Foreskin keratinocyte (primary cell): ENCODE measurements at places on chromosomes 6 and 20. TPM values are rescaled to one million over a fixed set of nuclear protein-coding genes. Genes with fewer than 3 reads are reported as not detected.

DNA sequence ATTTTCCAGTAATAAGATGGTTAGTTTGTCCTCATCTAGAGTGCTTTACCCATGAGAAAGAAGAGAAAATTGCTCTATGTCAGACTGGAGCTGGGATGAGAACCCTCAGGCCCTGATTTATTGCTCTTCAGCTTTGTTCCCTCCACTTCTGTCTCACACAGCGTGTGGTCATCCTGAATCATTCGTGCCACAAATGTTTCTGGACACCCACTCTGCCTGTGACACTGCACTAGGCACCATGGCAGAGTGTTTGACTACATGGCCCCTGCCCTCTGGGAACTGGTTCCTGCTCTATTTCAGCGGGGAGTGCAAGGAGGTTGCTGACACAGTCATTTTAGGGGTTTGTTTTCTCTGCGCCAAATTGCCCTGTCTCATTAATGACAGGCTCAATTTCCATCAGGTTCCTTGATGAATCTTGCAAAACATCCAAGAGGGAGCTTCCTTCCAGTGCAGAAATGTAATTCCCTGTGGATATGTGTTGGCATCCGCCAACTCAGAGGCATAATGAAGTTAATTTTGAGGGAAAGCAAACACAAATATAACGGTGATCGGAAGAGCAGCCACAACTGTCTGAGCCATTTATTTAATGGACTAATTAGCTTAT lies 207.5 kb downstream of the CLIC5 start:
- no peak for DNase-seq

DNA sequence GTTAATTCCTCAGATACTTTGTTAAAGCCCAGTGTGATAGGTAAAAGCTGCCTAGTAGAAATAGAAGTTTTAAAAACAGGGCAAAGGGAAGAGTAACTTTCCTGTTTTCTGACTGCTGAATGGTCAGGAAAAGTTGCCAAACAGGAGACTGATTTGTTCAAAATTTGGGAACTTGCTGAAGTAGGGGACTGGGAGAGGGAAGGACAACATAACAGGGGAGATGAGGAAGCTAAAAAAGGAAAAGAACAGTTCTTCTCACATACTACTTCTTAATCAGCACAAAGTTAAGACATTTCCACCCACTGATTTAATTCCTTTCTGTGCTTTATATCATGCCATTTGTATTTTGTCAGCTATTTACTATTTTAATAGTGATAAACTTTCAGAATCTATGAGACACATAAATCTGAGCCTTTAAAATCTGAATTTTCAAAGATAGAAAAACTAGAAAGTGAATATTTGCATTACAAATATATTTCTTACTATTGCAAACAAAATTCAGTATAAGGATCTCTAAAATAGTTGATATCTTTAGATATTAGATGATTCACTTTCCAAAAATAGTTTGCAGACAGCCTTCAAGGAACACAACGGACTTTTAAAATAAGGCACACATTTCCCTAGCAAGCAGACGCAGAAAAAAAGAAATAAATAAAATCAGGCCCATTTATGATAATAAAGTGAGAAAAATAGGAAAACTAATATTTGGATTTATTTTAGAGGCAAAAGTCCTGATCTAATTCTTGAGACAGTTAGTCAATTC lies 36.9 kb upstream of the SLC16A10 start:
- no peak for DNase-seq

The JPH2 gene
- total RNA-seq: 7.1 and 7.8 TPM in 2 replicates

The NR2E1 gene
- total RNA-seq: not detected in 2 replicates

The C20orf141 gene
- not detected in 2 replicates for total RNA-seq

GRCh38 chr6:16852671-16853070 lies 91.4 kb upstream of the ATXN1 start:
- no peak for DNase-seq

The TREML2 gene
- total RNA-seq: 0.07 and 0.17 TPM in 2 replicates

The MAP1LC3A gene
- 3.9 and 4.9 TPM in 2 replicates for total RNA-seq

- no peak for DNase-seq
Measured at GRCh38 chr6:45732731-45733130, 282.9 kb downstream of the CLIC5 start.

The CST5 gene
- total RNA-seq: not detected in 2 replicates

DNA sequence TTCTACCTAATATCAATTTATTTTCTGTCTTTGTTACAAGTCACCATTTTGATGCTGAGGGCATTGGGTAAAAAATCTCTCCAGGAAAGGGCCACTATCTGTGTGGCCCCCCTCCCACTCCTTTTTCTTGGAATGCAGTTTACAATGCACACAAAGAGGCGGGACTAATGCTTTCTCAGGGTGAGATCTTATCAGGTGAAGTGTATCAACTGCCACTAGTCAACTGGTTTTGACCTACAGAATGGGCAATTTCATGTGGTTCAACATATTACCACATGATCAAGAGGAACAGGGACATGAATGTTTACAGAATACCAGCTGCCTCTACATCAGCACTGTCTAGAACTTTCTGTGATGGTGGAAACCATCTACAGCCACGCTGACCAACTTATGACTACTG lies 3.7 kb downstream of the RRBP1 start:
- DNase-seq: no peak

DNA sequence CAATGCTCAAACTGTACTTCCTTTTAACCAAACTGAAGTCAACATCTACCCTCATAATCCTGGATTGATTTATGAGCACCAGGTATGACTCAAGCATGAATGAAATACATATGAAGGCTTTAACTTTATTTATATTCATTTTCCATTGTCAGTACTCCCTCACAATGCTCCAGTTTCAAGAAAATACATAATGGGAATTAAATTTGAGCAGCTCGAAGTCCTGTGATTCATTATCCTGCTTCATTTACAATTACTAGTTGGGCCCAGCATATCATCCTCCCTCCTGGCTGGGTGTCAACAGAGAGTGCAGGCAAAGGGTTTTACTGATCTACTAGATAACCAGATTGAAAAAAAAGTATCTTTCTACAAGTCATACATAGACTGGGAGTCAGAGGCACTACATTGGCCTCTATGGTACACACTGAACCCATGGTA lies 10.1 kb downstream of the SAMHD1 start:
- DNase-seq: peak; percentile 34

GRCh38 chr6:32943864-32944649 lies 3.2 kb upstream of the HLA-DMB start:
- DNase-seq: no peak

The KCNQ5 gene
- total RNA-seq: 4.9 and 6.4 TPM in 2 replicates

DNA sequence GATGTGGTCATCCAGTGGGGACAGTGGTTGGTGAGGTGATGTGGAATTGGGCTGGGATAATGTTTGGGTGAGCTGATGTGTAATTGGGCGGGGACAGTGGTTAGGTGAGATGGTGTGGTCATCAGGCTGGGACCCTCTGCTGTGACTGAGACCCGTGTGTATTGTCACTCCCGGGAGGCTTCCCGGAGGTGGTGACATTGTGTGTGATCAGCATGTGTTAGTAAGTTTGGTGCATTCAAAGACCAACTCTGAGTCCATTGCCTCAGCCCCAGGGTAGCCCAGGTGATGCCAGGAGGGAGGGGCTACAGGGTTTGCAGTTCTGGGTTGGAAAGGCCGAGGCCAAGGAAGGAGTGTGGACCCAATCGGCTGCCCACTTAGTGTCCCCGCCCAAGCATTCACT lies 375.5 kb downstream of the TAF4 start:
- DNase-seq: no peak

DNA sequence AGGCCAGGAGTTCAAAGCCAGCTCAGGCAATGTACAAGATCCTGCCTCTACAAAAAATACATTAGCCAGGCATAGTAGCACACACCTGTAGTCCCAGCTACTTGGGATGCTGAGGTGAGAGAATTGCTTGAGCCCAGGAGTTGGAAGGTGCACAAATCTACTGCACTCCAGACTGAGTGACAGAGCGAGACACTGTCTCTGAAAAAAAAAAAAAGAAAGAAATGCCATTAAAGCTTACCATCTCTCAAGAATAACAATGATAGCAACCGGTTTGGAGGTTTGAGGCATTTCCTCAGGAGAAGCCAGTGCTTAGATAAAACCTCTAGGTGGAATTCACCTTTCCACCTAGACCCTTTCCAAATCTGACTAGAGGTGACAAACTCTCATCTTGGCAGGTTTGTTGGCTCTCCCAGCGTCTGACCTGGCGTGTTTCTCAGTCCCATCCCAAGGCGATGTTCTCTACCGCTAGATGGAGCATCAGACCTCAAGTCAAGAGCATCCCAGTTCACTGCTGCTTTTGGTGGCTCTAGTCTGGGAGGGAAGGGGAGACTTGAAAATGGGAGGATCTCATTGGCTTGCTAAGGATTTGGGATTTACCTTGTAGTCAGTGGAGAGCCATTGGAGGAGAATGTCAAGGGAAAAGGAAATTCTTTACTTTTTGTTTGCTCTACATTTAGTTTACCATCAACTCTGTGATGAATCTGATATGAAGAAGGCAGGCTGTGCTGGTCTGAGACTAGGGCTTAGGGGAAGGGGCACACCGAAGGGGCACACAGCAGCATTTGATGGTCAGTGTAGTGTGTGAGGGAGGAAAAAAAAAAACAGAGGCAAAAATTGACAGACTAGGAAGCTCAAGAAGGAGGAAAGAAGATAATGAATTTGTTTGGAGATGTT lies 67.9 kb downstream of the NCOA7 start:
- peak; percentile 21 for DNase-seq

- peak; percentile 7 for DNase-seq
Measured at GRCh38 chr6:79631693-79632172, 604 bp downstream of the SH3BGRL2 start.

The NKAIN2 gene
- total RNA-seq: not detected in 2 replicates

The NOTCH4 gene
- total RNA-seq: 0.31 and 0.32 TPM in 2 replicates

GRCh38 chr20:32920066-32920465 lies 61.3 kb downstream of the EFCAB8 start:
- no peak for DNase-seq

The ULBP1 gene
- 1.9 and 6.4 TPM in 2 replicates for total RNA-seq

DNA sequence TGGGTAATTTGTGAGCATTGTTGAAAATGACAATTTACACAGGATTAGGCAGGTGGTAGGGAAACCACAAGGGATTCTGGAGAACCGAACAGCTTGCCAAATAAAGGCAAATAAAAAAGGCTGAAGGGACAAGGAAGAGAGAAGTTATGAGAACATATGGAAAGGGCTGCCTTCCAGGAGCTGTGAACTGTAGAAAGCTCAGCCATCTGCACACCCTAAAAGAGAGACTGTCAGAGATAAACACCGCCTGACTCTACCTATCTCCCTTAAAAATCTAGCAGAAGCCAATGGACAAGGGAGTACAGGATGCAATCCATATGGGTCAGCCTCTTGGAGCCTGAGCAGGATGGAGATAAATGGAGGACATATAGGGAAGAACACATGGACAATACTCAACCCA lies 12.7 kb upstream of the SLC17A1 start:
- no peak for DNase-seq

The AURKA gene
- total RNA-seq: 59.4 and 77.9 TPM in 2 replicates

DNA sequence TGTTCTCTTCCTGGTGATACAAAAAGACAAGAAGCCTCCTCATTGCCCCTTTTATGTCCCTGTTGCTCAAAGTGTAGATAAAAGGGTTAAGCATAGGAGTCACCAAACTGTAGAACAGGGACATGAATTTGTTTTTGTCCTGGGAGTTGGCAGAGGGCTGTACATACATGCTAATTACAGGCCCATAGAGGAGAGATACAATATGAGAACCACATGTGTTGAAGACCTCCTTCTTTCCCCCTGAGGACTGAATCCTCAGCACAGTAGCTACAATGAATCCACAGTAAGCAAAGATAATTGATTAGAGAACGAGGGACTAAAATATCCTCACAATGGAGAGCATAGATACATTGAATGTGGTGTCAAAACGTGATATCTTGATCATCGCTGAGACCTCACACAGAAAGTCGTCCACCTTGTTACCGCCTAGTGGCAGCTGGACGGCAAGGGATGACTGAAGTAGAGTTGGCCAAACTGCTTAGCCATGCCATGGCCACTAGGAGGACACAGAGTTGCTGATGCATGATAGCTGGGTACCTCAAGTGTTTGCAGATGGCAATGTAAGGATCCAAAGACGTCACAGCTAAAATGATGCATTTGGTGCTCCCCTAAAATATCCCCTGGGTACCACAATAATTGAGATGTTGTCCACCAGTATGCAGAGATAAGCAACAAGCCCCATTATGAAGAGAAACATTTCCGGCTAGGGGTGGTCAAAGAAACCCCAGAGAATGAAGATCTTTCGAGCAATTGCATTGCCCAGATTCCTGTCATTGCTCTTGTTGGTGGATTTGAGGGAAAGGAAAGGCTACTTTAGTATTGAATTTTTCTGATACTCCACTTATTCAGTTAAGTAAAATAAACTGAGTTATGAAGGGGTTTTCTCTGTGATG lies 15.0 kb downstream of the OR2B3 start:
- peak; percentile 3 for DNase-seq

- no peak for DNase-seq
Measured at GRCh38 chr20:53080687-53080962, 108.5 kb downstream of the TSHZ2 start.

GRCh38 chr6:135163440-135163738 lies 17.7 kb upstream of the MYB start:
- DNase-seq: no peak

GRCh38 chr20:9397928-9398327 lies 116.5 kb upstream of the LAMP5 start:
- no peak for DNase-seq

DNA sequence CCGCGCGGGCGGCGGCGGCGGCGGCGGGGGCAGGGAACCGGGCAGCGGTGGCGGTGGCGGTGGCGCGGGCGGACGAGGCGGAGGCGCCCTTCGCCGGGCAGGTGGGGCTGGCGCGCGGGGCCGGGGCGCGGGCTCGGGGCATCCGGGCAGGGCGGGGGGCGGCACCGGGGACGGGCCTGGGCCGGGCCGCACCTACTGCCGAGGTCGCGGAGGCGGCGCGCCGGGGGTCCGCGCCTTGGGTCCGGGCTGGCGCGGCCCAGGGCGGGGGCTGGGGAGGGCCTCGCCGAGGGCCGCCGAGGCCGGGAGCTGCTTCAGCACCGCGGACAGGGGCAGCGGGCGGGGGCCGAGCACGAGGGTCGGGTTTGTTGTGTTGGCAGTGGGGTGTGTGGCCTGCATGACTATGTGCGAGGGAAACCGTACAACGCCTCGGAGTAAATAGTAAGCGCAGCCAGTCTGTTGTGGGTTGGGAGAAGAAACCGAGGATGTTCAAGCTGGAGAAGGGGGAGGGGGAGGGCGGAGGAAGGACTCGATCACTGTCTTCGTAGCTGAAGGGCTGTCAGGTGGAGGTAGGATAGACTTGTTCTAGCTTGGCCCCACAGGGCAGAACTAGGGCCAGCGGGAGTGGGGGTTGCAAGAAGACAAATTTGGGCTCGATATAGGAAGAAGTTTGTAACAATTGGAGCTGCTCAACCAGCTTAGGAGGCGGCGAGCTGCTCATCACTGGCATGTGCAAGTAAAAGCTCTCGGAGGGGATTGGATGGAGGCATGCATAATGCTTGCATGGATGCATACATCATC lies 593 bp downstream of the MMP24 start:
- DNase-seq: no peak

- DNase-seq: no peak
Measured at GRCh38 chr6:47650553-47651432, 47.6 kb upstream of the ADGRF4 start.
